ENCODE measurements at places on chromosomes 5 and 9. TPM values are rescaled to one million over a fixed set of nuclear protein-coding genes. Genes with fewer than 3 reads are reported as not detected.

RNF20 gene
- 37.5 TPM for total RNA-seq

HSD17B3 gene
- total RNA-seq = 0.81 TPM

ACOT12 gene
- not detected for total RNA-seq

C5orf58 gene
- total RNA-seq = not detected

ECM2 gene
- not detected for total RNA-seq

DNA sequence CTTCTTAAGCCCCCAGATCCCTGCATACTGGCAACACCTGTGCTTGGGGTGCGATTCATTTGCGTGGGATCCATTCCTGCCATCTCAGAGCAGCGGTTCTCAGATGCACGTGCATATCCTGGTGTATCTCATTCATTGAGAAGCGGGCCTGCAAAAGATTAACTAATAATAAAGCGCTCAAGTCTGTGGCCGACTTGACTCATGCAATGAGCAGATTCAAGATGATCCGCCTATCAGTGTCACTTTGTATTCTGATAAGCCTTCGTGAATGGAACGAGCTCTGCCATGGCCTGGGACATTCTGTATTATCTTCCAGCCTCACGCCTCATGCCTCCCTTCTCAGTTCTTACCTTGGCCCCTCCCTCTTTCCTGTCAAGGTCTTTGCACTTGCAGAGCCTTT, 22.3 kb downstream of the C1QTNF2 start:
- no peak for DNase-seq

DNA sequence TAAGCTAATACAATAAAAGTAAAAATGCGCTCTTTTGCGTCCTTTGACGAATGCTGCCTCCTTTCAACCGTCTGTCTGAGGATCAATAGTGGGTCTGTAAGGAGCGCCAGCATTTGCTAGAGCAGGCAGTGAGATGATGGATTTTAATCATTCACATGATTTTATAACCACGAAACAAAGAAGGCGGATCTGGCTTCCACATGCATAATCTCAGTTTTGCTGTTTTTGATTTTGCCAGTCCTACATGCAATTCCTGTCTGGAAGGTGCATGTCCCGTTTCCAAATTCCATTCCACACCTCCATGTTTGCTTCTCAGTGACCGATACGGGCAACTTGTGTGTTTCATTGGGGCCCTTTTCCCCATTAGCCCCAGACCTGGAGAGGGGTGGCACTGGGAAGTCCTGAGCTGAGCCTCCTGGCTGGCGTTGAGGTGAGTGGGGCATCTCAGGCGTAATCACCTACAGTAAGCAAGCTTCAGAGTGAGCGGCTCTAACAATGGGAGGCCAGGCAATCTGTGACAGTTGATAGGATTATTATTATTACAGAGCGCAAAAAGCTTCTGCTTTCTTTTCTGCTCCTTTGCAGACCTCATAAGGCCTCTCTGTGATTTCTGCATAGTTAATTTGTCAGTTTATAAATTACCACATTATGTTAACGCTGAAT, 405.4 kb downstream of the ZSWIM6 start:
- no peak for DNase-seq

- DNase-seq = no peak
Observed at GRCh38 chr5:135592312-135593045, 13.7 kb upstream of the CXCL14 start.

GRCh38 chr5:4020400-4020799, 424.8 kb downstream of the IRX1 start:
- no peak for DNase-seq

DNA sequence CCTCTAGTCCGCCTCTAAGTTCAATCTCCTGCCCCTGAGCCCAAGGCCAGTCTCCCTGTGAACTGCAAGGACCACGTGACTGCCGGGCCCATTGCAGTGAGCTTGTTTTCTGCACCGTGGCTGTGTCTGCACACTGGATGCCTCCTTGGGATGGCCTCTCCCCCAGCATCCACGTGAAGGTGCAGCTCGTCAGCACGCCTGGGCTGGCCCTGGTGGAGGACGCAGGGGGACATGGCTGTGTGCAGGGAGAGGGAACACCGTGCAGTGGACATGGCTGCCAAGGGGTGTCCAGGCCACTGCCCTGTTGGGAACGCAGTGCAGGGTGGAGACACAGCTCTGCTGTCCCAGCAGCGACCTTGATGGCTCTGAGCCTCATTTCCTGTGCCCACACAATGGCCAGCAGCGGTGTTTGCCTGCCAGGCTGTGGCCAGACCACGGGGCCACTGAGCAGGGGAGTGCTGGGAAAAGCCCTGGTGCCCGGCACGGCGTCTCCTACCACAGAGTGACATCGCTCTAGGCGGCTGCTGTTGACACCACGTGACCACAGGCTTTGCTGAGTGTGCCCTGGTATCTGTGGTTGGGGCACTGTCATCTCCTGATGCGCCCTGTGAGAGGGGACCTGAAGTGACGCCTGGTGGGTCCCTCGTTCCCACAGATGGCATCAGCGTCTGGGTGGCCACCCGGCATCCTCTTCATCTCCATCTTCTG, 26.9 kb upstream of the EXOC3 start:
- DNase-seq = peak; percentile 60

DNA sequence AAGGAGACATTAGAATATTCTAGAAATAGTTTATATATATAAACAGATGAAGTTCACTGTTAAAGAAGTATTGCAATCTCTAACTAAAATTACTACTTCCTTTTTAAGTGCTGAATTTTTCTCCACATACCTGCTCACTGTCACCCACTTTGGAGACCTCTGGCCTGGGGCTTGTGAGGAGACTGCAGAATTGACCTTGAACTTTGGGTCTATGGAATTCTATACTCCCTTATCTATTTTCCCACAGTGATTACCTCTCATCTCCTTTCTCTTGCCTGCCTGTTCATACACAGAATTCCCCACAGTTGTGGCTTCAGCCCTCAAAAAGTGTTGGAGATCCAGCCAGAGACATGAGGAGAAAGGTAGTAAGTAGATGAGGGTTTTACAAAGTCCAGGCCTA, 45.4 kb downstream of the LARP1 start:
- DNase-seq = no peak

GRCh38 chr5:37436146-37436934, 57.2 kb downstream of the WDR70 start:
- DNase-seq = no peak

Data from activated T-cell treated with anti-CD3 and anti-CD28 coated beads, Interleukin-2, amount 50 U/mL, for 72 hours (primary cell).